ENCODE measurements at places on chromosomes 7 and 10. TPM values are rescaled to one million over a fixed set of nuclear protein-coding genes. Genes with fewer than 3 reads are reported as not detected.

PPP1R9A gene
- not detected for total RNA-seq

TMEM139 gene
- total RNA-seq, result 7.6 TPM

ABCB8 gene
- 43.0 TPM for total RNA-seq

ADCY1 gene
- 0.56 TPM for total RNA-seq

SFRP4 gene
- total RNA-seq, result not detected

RBM20 gene
- total RNA-seq, result not detected

SYT15 gene
- total RNA-seq, result 0.10 TPM

CPSF4 gene
- total RNA-seq, result 38.1 TPM

CALHM3 gene
- total RNA-seq, result not detected

NEUROD6 gene
- total RNA-seq, result not detected
